Urothelium cell line (cell line): ENCODE measurements at places on chromosomes 3 and 15.

- DNase-seq: peak; percentile 77
These were observed 123.0 kb upstream of the SPRED1 start for GRCh38 chr15:38129531-38130204.

DNA sequence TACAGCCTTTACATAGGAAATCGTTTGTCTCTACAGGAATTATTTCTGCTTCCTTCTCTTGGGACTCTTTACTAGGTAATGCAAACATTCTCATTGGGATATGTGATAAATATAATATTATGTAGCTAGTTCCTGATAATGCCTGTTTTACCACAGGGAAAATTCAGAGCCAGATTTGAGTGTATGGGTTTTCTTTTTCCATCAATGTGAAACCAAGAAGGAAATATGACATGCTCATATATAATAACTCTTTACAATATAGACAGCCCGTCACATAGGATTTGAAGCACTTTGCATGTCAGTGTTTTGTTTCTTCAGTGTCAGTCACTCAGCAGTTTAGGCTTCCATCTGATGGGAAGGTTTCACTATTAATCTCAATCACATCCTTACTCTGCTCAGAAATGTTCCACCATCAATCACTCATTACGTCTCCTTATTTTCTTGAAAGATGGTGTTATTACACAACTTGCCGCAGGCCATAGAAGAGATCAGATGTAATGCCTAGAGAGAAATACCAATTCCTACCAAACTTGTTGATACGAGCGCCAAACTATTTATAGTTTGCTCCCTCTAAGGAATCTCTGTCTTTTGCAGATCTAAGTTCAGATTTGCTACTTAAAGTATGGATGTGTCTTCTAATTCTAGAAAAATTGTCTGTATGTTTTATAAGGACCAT is 314.8 kb downstream of the DIPK2A start:
- no peak for DNase-seq

- no peak for DNase-seq
These were observed 156.2 kb upstream of the LMCD1 start for GRCh38 chr3:8345398-8345797.

GRCh38 chr15:81337713-81338157 is 13.8 kb upstream of the STARD5 start:
- DNase-seq: no peak

- DNase-seq: no peak
These were observed 67.1 kb downstream of the TAMM41 start for GRCh38 chr3:11779626-11780025.

DNA sequence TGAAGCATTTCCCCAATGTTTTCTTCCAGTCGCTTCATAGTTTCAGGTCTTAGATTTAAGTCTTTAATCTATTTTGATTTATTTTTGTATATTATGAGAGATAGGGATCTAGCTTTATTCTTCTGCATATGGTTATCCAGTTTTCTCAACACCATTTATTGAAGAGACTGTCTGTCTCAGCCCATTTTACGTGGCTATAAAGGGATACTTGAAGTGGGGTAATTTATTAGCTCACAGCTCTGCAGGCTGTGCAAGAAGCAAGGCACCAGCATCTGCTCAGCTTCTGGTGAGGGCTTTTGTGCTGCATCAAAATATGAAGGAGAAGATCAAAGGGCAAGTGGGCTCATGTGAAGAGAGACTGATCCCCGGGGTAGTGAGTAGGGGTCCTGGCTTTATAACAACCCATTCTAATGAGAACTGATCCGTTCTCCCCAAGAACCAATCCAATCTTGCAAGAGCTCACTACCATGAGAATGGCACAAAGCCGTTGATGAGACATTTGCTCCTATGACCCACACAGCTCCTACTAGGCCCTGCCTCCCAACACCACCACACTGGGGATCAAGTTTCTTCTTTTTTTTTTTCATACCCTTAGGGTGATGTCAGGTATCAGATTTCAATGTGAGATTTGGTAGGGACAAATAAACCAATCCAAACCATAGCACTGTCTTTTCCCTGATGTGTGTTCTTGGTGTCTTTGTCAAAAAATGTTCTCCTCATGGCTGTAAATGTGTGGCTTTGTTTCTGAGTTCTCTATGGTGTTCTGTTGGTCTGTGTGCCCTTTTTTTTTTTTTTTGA is 63.2 kb downstream of the IQGAP1 start:
- peak; percentile 32 for DNase-seq

DNA sequence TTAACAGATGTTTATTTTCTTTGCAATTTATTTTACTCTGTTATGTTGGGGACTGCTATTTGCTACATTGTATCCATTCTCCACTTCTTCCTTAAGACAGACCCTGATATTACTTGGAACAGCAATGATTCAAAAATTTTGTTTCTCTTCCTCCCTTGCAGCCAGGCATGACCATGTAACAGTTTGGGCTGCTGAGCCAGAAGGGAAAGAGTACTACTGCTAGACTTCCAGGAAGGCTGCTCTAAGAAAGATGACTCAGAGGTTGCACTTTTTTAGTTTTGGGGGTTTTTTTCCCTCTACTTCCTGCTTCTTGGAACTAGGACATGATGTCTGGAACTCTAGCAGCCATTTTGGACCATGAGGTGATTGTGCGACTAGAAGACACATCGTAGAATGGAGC is 10.3 kb downstream of the PRR20G start:
- DNase-seq: no peak

DNA sequence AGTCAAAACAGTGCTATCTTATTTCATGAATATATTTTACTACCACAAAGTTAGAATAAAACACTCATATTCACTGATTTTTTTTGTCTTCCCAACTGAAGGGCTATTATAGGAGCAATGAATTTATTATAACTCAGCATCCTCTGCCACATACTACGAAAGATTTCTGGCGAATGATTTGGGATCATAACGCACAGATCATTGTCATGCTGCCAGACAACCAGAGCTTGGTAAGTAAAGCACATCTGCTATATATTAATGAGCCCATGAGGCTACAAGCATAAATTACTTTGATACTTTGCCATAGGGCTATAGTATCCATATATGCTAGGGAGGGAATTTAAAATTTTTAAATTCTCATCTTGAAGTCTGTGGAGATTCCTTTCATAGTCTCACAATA is 95.9 kb downstream of the FEZF2 start:
- DNase-seq: no peak

GRCh38 chr3:33482111-33482521 is 41.9 kb upstream of the UBP1 start:
- DNase-seq: no peak

GRCh38 chr15:67311731-67312130 is 57.1 kb downstream of the IQCH start:
- no peak for DNase-seq

- DNase-seq: no peak
These were observed 132.9 kb downstream of the MAGI1 start for GRCh38 chr3:65905771-65906170.

DNA sequence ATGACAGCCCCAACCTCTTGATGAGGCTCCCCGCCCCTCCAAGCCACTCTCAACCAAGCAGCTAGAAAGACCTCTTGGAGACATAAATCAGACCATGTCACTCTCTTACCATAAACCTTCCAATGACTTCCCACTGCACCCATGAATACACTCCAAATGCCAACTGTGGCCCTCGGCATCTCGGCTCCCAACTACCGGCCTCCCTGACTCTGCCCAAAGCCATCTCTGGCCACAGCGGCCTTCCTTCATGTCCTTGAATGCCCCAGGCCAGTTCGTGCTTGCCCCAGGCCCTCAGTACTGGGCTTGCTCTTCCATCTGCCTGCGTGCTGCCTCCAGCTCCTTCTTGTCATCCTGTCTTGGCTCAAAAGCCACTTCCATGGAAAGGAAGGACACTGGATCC is 32.0 kb downstream of the HCN4 start:
- no peak for DNase-seq

- no peak for DNase-seq
These were observed 264.6 kb upstream of the TGFBR2 start for GRCh38 chr3:30341851-30342250.

- DNase-seq: no peak
These were observed 50.8 kb downstream of the CRTC3 start for GRCh38 chr15:90580541-90580940.

DNA sequence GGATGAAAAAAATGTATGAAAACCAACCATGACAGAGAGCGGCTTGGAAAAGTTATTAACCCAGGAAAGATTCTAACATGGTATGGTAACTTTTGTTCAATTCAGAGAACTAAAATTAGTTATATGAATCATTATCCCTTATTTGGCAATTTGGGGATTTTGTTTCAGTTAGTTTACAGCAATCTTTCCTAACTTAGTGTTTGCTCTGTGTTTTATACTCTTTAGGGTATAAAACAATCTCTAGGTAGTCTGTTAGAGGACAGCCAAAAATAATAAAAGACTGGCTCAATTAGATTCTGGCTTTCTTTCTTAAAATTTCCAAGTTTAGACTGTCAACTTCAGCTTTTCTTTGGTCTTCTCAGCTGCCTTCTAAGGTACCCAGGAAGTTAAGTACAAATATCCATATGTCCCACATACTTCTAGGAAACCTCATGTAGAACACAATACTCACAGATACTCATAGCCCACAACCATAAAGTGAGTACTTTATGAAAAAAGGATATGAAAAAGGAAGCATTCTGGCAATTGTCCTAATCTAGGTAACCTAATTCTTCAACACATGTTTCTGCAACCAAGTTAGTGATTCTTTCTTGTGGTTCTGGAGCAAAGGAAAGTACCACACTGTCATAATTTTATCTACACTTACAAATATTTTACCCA is 849.3 kb downstream of the ROBO1 start:
- DNase-seq: no peak

DNA sequence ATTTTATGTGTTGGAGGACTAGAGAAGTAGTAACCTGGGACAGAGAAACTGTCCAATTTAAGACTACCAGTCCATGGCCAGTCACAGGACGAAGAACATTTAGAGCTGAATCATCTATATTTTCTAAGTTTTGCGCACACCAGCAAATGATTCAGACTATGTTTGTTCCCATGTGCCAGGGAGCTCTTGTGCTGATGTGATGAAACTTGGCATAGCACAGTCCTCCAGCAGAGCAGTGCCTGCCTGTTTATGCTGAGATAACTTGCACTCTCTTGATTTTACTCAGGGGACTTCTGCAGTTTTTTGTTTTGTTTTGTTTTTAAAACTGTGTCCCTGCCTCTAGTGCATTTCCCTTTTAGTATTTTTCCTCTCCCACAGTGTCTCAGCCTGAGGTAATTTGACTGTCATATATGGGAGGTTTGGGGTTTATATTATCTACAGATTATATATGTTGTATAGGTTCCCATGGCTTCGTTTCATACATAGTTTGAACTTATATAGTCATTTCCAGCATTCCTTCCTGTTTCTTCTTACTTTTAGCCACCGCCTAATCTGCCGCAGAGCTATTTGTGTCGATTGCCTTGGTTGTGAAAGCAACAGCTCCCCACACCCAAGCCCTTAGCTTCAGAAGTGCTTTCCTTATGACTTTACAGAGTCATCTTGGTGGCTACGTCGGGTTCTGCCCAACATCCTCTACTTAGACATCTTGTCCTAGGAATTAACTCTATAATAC is 45.5 kb downstream of the PPM1L start:
- no peak for DNase-seq

- DNase-seq: no peak
These were observed 184.9 kb downstream of the SV2B start for GRCh38 chr15:91284758-91285466.

DNA sequence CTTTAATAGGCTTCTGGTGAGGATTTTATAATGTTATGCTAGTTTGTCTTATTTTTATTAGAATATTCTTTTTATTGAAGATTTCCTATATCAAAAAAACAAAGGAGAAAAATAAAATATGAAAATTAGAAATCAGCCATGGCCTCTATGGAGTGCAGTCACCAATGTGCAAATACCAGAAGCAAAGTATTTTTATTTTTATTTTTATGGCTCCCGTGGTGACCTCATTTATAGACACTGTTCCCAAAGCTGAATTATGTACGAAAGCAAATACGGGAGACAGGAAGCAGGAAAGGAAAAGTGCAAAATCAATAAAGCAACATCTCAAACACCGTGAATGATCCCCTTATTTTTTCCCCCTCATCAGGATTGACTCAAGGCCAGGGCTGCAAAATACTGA is 35.1 kb downstream of the DAZL start:
- no peak for DNase-seq

GRCh38 chr3:16406579-16406978 is 106.9 kb downstream of the RFTN1 start:
- DNase-seq: no peak

DNA sequence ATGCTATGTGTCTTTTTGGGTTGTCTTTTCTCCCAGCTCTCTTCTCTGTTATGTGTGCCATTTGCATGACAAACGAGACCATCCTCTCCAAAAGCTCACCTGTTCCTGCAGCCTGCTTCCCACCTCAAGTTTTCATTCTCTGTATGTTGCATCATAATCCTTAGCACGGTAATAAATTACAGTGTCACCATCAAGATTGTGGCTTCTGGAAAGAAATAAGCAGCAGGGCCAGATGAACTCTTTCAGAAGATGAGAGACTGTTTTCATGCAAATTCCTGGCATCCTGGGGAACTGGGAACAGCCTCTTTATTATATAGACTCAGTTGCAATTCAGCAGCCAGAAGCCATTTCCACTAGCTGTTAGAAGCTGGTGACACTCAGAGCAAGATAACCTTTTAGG is 436.7 kb downstream of the EPHB1 start:
- DNase-seq: no peak

DNA sequence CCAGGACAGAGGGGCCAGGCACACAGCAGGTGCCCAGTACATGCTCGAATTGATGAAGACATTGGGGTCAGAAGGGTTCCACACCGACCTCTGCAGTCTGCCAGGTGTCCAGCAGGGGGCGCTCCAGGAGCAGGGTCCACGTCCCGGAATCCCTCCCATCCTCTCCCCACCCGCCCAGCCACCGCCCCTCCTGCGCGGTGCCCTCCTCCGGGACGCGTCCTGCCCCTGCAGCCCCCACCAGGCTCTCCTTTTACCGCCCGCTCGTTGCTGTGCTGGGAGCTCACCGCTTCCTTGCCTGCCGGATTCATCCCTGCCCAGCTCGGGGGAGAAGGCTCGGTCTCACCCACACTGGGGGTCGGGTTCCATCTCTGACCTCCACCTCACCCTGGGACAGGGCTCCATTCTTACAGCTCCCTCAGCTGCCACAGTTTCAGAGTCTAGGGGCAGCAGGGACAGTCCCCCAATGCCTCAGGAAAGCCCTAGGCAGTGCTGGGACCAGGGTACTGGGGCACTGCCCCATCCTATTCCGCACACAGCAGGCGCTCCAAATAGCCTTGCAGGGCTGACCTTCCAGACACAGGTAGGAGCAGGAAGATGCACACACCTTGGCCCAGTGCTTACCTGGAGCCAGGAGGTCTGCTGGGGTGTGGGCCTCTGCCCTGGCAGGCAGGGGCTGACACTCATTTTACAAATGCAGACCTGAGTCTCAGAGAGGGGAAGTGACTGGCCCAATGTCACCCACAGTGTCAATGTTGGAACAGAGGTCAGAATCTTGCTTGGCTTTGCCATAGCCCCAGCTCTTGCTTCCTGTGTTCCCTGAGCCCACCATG is 31.0 kb downstream of the GRIP2 start:
- peak; percentile 87 for DNase-seq

GRCh38 chr3:47870156-47870555 is 67.2 kb downstream of the DHX30 start:
- no peak for DNase-seq
